ENCODE measurements at places on chromosomes 1 and 21. TPM values are rescaled to one million over a fixed set of nuclear protein-coding genes. Genes with fewer than 3 reads are reported as not detected.
A peak's percentile ranks its signal among the peaks of the same experiment; 100 is the strongest.

Gene PLCH2
- total RNA-seq = 2.8 TPM

DNA sequence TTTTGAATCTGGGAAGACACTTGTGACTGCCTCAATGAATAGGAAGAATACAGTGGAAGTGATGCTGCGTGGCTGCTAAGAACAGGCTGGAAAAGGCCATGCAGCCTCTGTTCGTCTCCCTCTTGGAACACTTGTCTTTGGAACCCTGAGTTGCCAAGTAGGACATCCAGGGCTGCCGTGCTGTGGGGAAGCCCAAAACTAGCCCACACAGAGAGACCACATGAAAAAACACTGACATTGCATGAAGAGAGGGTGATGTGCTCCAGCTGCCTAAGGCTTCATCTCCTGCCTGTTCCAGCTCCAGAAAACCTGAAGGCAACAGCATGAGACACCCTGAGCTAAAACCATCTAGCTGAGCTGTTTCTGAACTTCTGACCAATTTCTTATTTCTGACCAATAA is 61.1 kb upstream of the GNG4 start:
- no peak overlapping the region for H3K27ac ChIP-seq
- no peak for DNase-seq
- H3K4me3 ChIP-seq = no peak overlapping the region
- peaks cover 50% of the 10 kb centered on the region for H3K36me3 ChIP-seq

- no peak overlapping the region for H3K4me3 ChIP-seq
- H3K36me3 ChIP-seq = no peaks in the 10 kb centered on the region
- no peak for DNase-seq
Measured at GRCh38 chr1:210754878-210755665, 378.9 kb downstream of the KCNH1 start.

- no peak overlapping the region for H3K4me3 ChIP-seq
- no peak overlapping the region for H3K27ac ChIP-seq
- no peaks in the 10 kb centered on the region for H3K4me1 ChIP-seq
- DNase-seq = peak; percentile 71
- no peaks in the 10 kb centered on the region for H3K36me3 ChIP-seq
Measured at GRCh38 chr1:176559878-176560277, 96.9 kb downstream of the PAPPA2 start.

- H3K27me3 ChIP-seq = peaks cover 16% of the 10 kb centered on the region
- H3K36me3 ChIP-seq = no peaks in the 10 kb centered on the region
- no peak overlapping the region for H3K27ac ChIP-seq
- no peak overlapping the region for H3K4me3 ChIP-seq
Measured at GRCh38 chr1:64179588-64179987, 23.8 kb upstream of the UBE2U start.

GRCh38 chr1:16996845-16997244 is 14.9 kb downstream of the ATP13A2 start:
- H3K4me3 ChIP-seq = no peak overlapping the region
- no peak for DNase-seq
- peaks cover 14% of the 10 kb centered on the region for H3K36me3 ChIP-seq

Gene SH3BGR
- 1.4 TPM for total RNA-seq

GRCh38 chr1:31668303-31668883 is 23.7 kb upstream of the PEF1 start:
- H3K4me3 ChIP-seq = no peak overlapping the region
- peaks cover 26% of the 10 kb centered on the region for H3K27me3 ChIP-seq
- H3K27ac ChIP-seq = no peak overlapping the region

Gene RGS13
- total RNA-seq = not detected

- no peaks in the 10 kb centered on the region for H3K27me3 ChIP-seq
- no peak overlapping the region for H3K4me3 ChIP-seq
- DNase-seq = no peak
- H3K4me1 ChIP-seq = no peaks in the 10 kb centered on the region
- H3K27ac ChIP-seq = no peak overlapping the region
Measured at GRCh38 chr1:73820843-73821242, 377.1 kb downstream of the LRRIQ3 start.

GRCh38 chr1:230204842-230205241 is 137.8 kb downstream of the GALNT2 start:
- no peaks in the 10 kb centered on the region for H3K27me3 ChIP-seq
- H3K4me1 ChIP-seq = peaks cover 30% of the 10 kb centered on the region
- no peak for DNase-seq
- H3K4me3 ChIP-seq = no peak overlapping the region

GRCh38 chr1:54253480-54253879 is 53.5 kb downstream of the MRPL37 start:
- H3K4me1 ChIP-seq = peaks cover 10% of the 10 kb centered on the region
- H3K27ac ChIP-seq = no peak overlapping the region
- no peaks in the 10 kb centered on the region for H3K27me3 ChIP-seq
- peaks cover 24% of the 10 kb centered on the region for H3K36me3 ChIP-seq
- H3K4me3 ChIP-seq = no peak overlapping the region

Gene STUM
- total RNA-seq = not detected

Gene C1orf94
- not detected for total RNA-seq

GRCh38 chr1:155976062-155976912 is 2.1 kb downstream of the ARHGEF2 start:
- H3K4me3 ChIP-seq = peak overlapping the region; percentile 99
- peaks cover 52% of the 10 kb centered on the region for H3K36me3 ChIP-seq
- peak overlapping the region; percentile 92 for H3K27ac ChIP-seq
- peaks cover 74% of the 10 kb centered on the region for H3K4me1 ChIP-seq
- no peaks in the 10 kb centered on the region for H3K27me3 ChIP-seq
- peak; percentile 83 for DNase-seq

GRCh38 chr1:160971618-160972056 is 17.0 kb upstream of the ITLN2 start:
- H3K4me1 ChIP-seq = peaks cover 2% of the 10 kb centered on the region
- no peak for DNase-seq
- no peak overlapping the region for H3K4me3 ChIP-seq
- peaks cover 22% of the 10 kb centered on the region for H3K27me3 ChIP-seq
- no peaks in the 10 kb centered on the region for H3K36me3 ChIP-seq

DNA sequence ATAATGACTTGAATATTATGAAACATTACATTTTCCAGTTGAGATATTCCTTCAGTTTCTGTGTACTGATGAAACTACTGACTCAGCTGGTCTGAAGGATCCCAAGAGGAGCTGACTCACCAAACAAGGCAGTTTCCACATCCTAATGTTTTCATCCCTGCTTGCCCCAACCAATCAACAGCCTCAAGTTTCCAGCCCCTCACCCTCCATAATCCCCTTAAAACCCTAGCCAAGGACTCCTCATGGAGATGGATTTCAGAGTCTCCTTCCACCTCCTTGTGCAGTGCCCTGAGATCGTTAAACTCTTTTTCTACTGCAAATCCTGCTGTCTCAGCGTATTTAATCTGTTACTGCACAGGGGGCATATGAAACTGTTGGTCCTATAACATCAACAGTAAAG is 83.1 kb upstream of the HAO2 start:
- H3K4me1 ChIP-seq = no peaks in the 10 kb centered on the region
- H3K4me3 ChIP-seq = no peak overlapping the region
- DNase-seq = no peak
- H3K36me3 ChIP-seq = no peaks in the 10 kb centered on the region

Gene FALEC
- total RNA-seq = not detected

Gene KIF14
- total RNA-seq = 11.6 TPM

GRCh38 chr1:186987769-186988168 is 159.0 kb downstream of the PLA2G4A start:
- DNase-seq = no peak
- H3K4me1 ChIP-seq = no peaks in the 10 kb centered on the region
- H3K27me3 ChIP-seq = peaks cover 3% of the 10 kb centered on the region
- H3K36me3 ChIP-seq = no peaks in the 10 kb centered on the region
- H3K27ac ChIP-seq = no peak overlapping the region

DNA sequence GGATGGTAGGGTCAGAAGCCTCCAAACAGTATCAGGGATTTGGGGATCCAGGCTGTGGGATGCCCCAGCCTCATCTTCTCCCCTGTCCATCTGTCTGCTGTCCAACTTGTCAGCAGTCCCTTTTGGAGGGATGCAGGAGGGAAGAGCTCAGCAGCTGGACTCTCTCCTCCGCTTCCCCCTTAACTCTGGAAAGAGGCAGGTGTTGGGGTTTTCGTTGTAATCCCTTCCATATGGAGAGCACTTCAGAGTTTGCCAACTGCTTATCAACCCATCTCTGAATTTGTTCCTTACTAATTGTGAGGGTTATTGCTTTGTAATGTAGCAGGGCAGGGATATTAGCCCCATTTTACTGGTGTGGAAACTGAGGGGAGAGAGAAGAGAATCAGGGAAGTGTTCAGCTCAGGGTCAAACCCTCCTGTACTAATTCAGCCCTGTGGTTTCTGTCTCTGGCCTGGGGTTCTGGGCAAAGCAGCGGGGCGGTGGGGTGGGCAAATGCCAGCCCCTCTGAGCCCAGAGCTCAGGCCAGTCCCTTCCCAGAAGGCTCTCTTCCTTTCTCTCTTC is 3.2 kb downstream of the CITED4 start:
- H3K4me1 ChIP-seq = peaks cover 15% of the 10 kb centered on the region
- DNase-seq = no peak
- H3K27ac ChIP-seq = no peak overlapping the region
- H3K36me3 ChIP-seq = no peaks in the 10 kb centered on the region
